ENCODE measurements at places on chromosomes 1 and 21.

DNA sequence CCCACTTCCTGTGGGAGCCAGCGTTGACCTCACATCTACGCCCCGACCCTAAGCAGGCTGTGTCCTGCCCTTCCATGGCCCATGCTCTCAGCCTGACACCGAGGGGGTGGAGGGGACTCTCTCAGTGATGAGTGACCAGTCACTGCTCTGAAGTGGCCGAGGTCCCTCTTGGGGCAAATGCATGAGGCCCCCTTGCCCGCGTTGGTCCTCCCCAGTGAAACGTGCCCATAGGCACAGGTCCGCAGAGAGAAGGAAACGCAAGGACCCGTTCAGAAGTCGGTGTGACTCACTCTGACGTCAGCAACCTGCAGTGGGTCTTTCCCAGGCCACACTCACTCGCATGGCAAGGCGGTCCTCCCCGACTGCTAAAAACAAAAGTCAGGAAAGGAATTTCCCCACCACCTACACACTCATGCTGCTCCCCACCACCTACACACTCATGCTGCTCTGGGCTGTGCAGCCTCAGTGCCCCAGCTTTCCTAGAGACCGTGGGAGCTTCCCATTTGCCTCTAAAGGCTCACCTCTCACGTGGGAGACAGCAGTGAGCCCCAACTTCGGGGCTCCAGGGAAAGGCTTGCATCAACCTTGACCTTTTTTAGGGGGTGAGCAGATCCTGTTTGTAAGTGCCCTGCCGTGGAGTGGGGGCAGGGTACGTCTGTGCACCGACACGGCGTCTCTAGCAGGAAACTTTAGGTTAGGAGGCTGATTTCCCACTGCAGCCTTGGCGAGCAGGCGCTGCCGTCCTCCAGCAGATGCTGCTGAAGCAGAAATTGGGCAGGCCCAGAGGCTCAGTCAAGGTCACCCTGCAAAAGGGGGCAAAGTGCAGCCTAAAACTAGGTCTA lies 11.4 kb downstream of the UBASH3A start:
- DNase-seq, result no peak

- DNase-seq, result no peak
These were observed 56.3 kb upstream of the JUN start for GRCh38 chr1:58839846-58840835.

GRCh38 chr1:244272471-244273261 lies 179.0 kb downstream of the ADSS2 start:
- peak; percentile 72 for DNase-seq

- DNase-seq, result no peak
These were observed 113.0 kb downstream of the DMRTB1 start for GRCh38 chr1:53572065-53572814.

- DNase-seq, result no peak
These were observed 11.7 kb upstream of the TINAGL1 start for GRCh38 chr1:31564606-31564989.

- no peak for DNase-seq
These were observed at the start of gene OR6K2 for GRCh38 chr1:158700552-158700951. TSS of gene OR6K2 (minus strand) at chr1:158700652. CDS start at chr1:158700652, 0 bp downstream.

- no peak for DNase-seq
These were observed 370.6 kb upstream of the PROX1 start for GRCh38 chr1:213617133-213617532.

DNA sequence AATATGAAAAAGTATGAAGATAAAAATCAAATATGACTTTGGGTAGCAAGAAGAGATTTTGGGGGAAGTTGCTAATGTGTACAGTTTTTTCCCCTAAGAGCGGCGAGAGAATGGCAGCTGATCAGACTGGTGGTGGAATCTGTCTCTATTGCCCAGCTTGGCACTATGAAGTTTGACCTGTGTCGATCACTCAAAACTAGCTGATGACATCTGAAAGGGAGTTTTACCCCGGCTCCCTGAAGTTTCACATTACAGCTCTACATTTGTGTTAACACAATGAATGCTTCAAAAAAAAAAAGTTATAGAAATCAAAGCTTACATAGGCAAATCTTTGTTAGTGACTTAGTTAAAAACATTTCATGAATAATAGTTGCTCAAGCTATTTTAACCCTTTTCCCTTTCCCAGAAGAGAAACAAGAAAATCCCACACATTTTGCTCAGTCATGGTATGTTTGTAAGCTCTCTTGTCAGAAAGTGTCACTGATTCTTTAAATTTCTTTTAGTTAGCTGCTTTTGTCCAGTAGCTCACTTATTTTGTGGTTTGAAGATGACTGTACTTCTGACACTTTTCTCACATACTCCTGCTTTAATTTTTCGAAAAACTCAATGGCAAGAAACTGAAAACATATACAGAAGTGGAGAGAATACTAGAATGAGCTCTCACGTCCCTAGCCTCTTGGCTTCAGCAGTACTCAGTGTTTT lies 41.3 kb downstream of the DYRK1A start:
- DNase-seq, result no peak

DNA sequence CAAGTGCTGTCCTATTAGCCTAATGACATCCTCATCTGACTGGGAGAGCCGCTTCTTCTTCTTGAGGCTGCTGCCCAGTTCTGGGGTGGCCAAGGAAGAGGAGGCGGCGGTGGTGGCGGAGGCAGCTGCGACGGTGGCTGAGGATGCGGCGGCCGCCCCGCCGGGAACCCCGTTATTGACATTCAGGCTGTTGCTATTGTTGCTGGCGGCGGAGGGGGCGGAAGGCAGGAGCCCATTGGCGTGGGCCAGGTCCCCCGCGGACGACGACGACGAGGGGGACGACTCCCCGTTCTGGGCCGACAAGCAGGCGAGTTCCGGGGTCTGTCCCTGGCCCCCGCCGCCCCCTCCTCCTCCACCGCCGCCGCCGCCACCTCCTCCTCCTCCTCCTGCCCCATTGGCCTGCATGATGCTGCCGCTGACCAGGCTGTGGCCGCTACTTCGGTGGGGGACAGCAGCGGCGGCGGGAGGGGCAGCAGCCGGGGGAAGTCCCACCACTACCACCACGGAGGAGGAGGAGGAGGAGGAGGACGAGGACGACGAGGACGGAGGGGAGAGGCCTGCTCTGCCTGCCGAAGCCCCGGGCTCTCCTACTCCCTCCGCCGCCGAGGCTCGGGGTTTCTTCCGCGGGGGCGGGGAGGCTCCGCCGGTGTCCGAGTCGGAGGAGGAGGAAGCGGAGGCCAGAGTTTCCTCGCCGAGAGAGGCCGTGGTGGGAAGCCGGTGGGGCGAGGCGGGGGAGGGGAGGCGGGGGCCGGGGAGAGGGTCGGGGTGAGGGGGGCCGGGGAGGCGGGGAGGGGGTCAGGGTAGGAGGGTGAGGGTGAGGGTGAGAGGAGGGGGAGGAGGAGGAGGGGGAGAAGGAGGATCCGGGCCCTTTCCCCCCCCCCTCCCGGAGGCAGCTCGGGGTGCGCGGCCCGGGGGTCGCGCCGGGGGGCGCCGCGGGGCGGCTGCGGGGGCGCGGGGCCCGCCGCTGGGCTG lies 610 bp downstream of the WDR26 start:
- no peak for DNase-seq

- DNase-seq, result no peak
These were observed 39.8 kb downstream of the WNT2B start for GRCh38 chr1:112548547-112548946.

- peak; percentile 87 for DNase-seq
These were observed 3.7 kb upstream of the FABP3 start for GRCh38 chr1:31376375-31377134.

- no peak for DNase-seq
These were observed 10.2 kb upstream of the ADCY10 start for GRCh38 chr1:167924102-167924501.

GRCh38 chr1:17635811-17636210 lies 96.3 kb downstream of the ARHGEF10L start:
- DNase-seq, result no peak

- no peak for DNase-seq
These were observed 10.4 kb downstream of the NUAK2 start for GRCh38 chr1:205310976-205311704.

GRCh38 chr21:43835050-43835449 lies 30.0 kb upstream of the AGPAT3 start:
- no peak for DNase-seq

- no peak for DNase-seq
These were observed 41.0 kb downstream of the KCNN3 start for GRCh38 chr1:154829062-154829461.

DNA sequence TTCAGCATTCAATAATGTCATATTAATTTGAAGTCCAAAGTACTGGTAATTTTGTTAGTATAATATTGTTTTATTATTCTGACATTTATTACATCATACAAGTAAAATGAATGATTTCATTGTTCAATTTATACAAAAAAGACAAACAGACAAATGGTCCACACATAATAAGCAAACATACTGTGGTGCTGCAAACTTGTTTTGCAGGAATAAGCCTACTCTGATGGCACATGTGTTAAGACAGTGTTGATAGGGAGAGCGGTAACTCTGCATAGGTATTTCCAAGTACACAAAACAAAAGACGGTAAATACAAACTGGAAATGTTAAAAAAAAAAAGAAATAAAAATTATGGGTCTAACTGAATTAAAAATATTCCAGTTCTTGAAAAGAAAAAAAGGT lies 59.7 kb upstream of the DPYD start:
- DNase-seq, result no peak

DNA sequence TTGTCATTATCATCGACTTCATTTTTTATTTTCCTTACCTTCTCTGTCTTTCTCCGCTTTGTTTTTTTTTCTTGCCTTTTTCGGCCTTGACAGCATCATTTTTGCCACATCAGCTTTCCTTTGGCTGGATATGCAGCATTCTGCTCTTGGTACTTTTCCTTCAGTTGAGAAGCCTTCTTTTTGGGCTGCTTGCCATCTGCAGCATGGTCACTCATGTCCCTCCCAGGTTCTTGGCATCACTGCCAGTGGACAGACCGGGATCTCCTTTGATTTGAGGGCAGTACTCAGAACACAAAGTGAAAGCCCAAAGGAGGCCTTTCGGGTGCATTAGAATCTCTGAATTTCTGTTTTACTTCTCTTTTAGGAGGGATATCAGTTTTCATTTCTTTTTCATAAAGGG lies 3.7 kb upstream of the PARP1 start:
- no peak for DNase-seq

DNA sequence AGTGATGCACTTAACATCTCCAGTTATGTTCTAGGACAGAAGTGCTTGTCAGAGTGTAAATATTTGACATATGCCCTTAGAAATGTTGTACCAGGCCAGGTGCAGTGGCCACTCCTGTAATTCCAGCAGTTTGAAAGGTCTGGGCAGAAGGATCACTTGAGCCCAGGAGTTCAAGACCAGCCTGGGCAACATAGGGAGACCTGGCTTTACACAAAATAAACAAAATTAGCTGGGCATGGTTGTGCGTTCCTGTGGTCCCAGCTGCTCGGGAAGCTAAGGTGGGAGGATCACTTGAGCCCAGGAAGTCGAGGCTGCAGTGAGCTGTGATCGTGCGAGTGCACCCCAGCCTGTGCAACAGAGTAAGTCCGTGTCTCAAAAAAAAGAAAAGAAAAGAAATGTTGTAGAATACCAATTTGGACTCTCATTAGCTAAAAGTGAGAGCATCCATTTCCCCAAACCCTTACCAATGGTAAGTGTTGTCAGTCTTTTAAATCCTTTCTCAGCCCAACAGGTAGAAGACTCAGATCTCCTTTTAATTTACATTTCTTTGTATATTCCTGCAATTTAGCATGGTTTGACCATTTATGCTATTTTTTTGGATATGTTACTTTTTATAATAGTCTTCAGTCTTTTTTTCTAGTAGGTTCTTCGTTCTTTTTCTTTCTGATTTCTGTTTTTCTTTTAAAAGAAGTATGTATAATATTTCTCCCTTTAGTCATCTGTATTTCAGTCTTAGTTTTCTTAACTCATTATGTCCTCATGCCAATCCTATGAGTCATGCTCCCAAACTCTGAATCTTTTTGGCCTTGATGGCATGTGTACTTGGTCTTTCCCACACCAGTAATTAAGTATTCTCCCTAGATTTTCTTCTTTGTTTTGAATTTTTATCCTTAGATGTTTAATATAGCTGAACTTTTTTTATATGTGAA lies 74.4 kb downstream of the CAMTA1 start:
- DNase-seq, result peak; percentile 95

DNA sequence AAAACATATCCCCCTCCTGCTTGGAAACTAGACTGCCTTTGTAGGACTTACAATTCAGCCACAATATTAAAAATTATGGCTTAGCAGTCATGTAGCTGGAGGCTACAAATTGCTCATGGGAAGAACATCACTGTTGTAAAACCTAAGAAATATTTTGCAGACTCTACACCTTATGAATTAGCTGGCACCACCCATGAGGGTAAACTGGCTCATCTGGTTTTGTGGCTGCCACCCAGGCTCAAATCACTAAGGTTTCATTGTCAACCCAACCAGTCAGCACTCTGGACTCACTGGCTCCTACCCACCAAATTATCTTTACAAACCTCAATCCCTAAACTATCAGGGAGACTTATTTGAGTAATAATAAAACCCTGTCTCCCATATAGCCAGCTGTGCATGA lies 100.7 kb upstream of the OLFM3 start:
- DNase-seq, result no peak

DNA sequence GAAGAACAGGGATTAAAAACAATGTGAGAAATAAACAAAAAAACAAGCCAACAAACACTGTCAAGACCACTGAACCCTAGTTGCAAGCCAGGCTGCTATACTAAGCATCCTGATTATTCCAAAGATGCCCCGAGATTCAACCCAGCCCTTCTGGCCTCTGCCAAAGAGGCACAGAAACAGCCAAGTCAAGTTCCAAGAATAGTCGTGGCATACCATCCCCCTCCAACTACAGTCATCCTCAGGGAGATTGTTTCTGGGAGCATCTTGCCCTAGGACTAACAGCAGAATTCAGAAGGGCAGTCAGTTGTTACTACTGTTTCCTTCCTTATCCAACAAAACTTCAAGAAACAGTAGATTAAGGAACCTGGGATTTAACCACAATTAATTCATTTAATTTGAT lies 52.3 kb downstream of the ABL2 start:
- DNase-seq, result peak; percentile 19

DNA sequence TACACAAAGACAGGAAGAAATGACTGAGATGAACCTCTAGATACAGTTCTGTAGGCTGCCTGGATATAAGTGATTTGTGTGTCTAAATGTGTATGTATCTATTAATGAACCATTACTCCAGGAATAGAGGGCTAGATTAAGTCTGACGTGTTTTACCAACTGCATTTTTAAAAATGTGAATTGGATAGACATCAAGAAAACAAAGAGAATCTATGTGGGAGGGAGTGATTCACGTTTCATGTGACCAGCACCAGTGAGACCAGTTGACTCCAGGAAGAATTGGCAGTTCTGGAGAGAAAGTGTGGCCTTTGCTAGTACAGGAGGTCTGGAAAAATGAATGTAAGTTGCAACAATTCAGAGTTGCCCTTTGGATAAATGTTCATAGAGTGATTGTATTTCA lies 53.4 kb upstream of the RGS21 start:
- no peak for DNase-seq

- DNase-seq, result peak; percentile 24
These were observed 29.2 kb downstream of the NID1 start for GRCh38 chr1:236035681-236036101.

Data from fibroblast of skin of left biceps (primary cell).